AG08395 (cell line): ENCODE measurements at places on chromosomes 6 and 20.

- DNase-seq: no peak
Measured at GRCh38 chr6:79605061-79605460, 26.1 kb upstream of the SH3BGRL2 start.

DNA sequence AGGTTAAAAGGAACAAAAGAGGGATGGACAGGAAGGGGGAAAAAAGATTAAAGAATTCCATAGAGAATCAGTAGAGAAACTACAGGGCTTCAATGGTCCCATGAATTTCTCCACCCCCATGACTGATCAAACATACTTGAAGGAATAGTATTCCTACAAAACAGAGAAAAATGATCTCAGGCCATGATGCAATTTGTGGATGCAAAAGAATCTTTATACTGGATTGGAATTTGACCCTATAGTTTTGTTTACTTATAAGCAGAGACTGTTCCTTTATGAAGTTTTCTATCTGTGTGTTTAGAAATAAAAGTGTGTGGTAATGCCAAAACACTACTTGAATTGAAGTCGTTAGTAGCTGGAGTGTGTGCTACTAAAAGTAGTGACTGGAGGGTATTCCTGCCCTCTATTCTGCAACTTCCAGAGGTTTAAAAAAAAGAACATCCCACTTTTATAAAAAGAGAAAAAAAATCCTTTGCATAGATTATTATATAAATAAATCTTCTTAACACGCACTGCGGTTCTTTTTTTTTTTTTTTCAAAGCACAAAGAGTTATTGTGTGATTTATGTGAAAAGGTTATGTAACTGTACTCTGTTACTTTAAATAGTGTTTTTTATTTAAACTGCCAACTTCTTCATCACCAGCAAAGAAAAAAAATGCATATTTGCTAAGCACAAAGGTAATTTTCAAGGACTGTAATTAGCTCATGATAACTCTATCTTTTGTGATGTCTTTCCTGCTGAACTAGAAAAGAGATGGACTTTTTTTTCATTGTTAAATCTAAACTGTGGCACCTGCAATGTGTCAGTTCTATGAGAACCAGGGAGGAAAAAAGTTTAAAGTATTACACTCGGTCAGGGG is 214.5 kb upstream of the CITED2 start:
- no peak for DNase-seq

GRCh38 chr20:19275630-19276071 is 63.2 kb downstream of the SLC24A3 start:
- DNase-seq: peak; percentile 37

- DNase-seq: no peak
Measured at GRCh38 chr6:126385536-126385935, 45.6 kb downstream of the CENPW start.

DNA sequence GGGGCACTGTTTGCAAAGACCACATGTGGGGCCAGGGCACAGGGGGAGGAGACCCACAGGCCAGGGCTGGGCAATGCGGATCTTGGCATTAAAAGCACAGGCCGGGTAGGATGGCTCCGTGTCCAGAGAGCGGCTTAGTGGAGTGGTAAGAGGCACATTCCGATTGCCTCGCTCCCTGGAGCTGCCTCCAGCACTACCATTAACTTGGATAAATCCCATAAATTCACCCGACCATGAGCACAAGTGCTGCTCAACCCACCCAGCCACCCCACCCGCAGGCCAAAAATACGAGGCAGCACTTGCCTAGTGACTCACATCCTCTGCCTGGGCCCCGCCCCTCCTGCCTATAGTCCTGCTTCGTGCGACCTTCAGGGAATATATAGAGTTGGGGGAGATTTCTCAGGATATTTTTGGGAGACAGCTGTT is 67.5 kb upstream of the QKI start:
- DNase-seq: no peak
